ENCODE measurements at places on chromosomes 13 and 19.

- DNase-seq: no peak
These were observed 183.0 kb downstream of the DCT start for GRCh38 chr13:94296471-94296870.

- DNase-seq: no peak
These were observed 13.8 kb downstream of the DDX39A start for GRCh38 chr19:14405380-14405757.

- DNase-seq: peak; percentile 18
These were observed 22.1 kb downstream of the LATS2 start for GRCh38 chr13:21039097-21039800.

GRCh38 chr19:40567040-40567749 is 9.5 kb upstream of the SHKBP1 start:
- DNase-seq: peak; percentile 6

- no peak for DNase-seq
These were observed 36.7 kb downstream of the FAM124A start for GRCh38 chr13:51258612-51259548.

GRCh38 chr13:31322026-31322425 is 122.3 kb downstream of the B3GLCT start:
- DNase-seq: peak; percentile 91

- DNase-seq: peak; percentile 55
These were observed 18.6 kb upstream of the POSTN start for GRCh38 chr13:37617173-37617572.

DNA sequence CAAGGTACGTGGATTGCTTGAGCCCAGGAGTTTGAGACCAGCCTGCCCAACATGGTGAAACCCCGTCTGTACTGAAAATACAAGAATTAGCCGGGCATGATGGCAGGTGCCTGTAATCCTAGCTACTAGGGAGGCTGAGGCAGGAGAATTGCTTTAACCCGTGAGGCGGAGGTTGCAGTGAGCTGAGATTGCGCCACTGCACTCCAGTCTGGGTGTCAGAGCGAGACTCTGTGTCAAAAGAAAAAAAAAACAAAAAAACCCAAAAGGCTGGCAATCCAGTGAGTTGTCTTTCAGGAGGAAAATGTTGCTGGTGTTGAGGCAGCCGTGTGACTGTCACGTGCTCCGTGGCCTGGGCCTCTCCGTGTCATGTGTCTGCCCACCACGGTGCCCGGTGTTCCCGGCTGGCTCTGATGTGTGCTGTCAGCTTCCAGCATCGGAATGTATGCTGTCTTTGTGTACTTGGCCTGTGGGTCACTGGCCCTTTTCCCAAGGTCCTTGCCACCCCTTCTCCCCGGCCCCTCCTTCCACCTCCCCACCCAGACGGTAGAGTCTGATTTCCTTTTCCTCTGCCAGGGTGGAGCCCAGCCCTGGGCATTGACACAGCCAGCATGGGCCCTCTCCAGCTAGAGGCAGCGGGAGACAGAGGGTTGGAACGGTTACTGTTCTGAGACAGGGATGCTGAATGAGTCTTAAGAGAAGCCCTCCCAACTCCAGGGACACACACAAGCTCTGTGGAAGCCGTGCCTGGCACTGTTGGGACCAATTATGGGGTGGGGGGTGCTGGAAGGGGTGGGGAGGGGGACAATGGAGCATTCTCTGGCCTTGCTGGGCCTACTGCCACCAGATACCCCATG is 7.2 kb upstream of the TUBB4A start:
- no peak for DNase-seq

DNA sequence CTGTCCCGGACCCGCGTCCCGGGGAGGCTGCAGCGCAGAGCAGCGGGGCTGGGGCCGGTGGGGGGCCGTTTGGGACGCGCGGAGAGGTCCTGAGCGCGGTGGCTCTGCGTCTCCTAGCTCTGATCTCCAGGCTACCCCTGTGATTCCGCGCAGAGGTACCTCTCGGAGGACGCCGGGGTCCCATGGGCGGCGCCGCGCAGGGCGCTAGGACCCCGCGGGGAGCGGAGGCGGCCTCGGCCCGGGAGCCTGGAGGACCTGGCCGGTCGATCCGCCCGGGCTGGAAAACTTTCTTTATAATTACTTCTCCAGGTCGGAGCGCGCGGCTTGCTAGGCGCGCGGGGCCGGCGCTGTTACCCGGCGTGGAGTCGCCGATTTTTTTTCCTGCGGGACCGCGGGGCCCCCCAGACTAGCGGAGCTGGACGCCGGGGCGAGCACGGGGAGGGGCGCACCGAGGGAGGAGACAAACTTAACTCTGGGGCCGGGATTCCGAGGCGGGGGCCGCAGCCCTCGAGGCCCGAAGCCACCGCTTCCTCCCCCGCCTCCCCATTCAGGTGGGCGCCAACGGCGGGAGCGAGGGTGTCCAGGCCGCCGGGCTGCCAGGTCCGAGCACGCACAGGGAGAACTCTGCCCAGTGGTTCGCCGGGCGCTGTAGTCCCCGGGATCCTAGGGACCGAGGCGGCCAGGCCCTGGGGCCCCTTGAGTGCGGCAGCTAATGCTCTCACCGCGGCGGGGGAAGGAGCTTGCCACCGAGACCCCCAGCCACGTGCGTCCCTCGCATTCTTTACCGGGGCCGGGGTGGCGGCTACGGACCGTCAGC is 848 bp upstream of the CEBPA start:
- DNase-seq: peak; percentile 32

DNA sequence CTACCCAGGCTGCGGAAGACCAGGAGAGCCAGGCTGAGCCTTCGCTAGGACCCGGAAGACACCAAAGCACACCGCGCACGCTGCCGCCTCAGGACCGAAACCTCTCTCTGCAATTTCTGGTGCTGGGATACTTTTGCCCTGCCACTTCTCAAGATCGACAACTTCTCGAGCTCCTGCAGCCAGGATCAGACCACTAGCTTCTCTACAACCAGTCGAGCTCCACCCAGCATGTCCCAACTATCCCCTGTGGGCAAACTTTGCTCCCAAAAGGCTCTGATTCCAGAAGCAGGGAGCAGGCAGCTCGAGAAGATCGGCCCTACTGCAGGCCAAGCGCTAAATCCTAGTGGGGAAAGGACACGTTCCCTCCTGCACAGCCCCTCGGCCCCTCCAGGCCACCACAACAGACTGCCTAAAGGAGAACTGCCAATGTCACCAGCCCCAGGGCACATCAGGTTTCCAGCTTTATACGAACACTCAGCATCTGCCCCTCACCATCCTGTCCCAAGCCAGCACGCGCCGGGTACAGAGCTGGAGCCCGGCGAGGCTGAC is 979 bp downstream of the AKAP8 start:
- DNase-seq: peak; percentile 44

GRCh38 chr19:19427944-19428343 is 22.5 kb downstream of the GATAD2A start:
- DNase-seq: no peak

- DNase-seq: no peak
These were observed 164.4 kb downstream of the EFNB2 start for GRCh38 chr13:106371024-106371423.

DNA sequence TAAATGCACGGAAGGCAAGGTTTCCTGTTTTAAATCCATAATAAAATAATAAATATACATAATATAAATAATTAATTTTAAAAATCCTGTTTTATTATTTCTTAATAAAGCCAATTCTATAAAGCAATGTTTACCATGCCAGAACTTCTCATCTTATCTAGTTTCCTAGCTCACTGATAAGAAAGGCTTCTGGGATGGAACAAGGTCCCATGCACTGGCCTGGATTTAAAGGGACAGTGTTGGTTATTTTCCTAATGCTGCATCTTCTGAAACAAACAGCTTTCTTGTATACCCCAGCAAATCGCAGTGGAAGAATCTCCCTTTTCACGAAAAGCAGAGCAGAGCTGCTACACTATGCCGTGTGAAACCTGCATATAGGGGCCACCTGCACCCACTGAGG is 68.8 kb downstream of the LNX2 start:
- no peak for DNase-seq

DNA sequence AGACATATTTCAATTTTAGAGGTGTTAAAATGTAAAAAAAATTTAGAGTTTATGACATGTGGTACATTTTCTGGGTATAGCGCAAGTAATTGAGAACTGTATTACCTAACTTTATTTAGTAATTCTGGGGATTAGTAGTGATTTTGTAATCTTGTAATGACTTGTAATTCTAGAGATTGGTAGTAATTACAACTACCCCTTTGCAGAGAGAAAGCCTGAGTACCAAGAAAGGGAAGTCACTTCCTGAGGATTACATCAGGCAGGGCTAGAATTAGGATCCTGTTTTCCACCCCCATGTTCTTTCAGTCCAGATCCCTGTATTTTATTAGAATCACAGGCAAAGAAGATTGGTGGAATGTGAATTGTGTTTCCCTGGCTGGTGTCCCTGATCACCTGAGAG is 274.9 kb downstream of the KCNRG start:
- DNase-seq: no peak

DNA sequence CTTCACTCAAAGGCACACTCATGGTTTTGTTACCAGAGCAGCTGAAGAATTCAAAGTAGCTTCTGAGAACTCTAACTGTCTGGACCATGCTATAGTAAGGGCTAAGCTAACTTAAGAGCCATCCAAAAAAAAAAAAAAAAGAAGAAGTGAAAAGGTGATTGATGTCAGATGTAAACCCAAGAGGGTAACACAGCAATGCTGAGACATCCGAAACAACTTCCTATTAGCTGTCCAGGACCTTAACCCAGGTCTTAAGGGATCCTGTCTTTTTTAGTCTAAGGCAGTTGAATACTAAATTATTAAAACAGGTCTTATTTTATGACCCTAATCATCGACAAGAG is 11.2 kb upstream of the RAB20 start:
- DNase-seq: no peak

DNA sequence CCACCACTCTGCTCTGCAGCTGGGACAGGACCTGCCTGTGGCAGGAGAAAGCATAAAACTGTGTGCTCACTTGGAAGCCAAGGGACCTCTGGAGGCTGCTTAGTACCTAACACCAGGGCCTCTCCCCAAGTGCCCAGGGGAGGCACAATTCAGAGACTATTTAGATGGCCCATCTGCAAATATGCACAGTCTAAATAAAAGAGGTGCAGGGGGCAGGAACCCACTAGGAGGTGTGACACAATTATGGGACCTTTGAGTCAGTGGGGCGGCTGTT is 32.6 kb upstream of the EPHX3 start:
- no peak for DNase-seq

DNA sequence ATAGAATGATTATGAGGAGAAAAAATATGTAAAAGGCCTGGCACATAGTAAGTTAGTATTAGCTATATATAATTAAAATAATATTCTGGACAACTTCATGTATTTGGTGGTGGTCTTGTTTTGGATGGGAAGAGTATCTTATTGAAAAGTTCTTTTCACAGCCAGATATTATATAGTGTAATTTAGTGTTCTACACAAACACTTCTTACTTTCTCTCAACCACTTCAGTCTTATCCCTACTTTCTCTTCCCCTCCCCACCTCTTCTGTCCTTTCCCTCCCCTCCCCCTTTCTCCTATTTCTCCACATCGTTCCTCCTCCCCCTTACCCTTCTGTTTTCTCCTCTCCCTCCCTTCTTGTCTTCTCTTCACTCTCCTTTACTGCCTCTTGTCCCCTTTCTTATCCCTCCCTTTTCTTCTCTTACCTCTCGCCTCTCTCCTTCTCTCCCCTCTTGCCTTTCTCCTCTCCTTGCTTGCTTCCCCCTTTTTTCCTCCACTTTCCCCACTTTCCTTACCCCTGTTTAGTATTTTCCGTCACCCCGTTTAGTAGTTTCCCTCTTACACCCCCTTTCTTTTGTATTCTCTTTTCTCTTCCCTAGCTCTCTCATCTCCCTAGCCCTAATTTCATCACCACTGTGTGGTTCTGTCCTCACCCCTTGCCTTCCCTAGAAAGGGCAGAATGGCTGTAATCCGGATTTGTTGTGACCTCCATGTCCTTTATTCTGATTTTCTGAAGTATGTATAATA is 107.2 kb upstream of the MLNR start:
- peak; percentile 26 for DNase-seq

DNA sequence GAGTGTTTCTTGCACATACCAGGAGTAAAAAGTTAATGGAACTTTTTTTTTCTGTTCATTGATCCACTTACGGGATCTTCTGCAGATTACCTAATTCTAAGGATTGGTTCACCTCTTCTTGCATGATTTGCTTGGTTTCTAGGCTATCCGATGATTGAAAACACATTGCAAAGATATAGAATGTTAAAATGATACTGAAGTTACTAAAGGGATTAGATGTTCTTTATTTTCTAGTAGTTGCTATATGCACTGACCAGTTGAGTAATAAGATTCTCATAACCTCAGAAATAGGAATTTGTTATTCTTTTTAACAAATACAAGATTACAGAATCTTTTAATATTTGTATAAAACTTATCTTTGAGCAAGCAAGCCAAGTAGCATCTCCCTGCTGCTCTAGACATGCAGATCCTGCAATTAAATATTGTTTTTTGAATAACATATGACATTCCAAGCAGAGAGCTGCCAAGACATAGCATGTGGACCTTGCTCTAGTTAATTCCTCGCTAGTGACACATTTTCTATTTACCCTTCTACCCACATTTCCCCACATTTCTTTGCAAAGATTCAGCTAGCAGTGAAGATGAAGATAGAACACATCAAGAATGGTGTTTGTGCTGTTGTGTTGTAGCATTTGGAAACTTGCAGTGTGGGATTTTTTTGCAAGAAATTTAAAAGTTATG is 51.7 kb upstream of the RNF113B start:
- peak; percentile 48 for DNase-seq

DNA sequence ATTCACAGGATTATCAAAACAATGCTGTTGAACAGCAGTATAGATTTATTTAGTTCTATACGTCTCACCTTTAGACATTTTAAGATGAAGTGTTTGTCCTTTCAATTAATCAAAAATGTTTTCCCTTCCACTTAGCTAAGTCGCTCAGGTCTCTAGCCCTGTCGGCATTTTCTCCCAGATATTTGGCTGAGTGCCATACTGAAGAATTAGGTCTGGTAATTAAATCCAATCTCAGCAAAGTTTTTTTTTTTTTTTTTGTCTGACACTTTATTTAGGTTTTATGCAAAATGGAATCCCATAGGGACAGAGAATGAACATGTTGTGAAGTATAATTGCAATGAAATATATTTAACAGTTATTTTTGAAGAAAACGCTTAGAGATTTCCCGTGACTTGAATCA is 44.1 kb downstream of the RFC3 start:
- DNase-seq: no peak

- DNase-seq: no peak
These were observed 378 bp downstream of the TLE6 start for GRCh38 chr19:2977746-2978138.

DNA sequence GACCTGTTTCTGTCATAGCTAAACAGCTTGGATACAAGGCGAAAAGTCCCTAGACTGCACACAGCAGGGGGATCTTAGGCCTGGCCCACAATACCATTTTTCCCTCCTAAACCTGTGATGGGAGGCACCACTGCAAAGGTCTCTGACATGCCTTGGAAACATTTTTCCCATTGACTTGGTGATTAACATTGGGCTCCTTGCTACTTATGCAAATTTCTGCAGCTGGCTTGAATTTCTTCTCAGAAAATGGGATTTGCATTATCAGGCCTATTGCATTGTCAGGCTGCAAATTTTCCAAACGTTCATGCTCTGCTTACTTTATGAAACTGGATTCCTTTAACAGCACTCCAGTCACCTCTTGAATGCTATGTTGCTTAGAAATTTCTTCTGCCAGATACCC is 136.2 kb upstream of the TSHZ3 start:
- DNase-seq: no peak

GRCh38 chr19:13118424-13119193 is 545 bp downstream of the NACC1 start:
- peak; percentile 27 for DNase-seq
